ENCODE measurements at places on chromosomes 2 and 18. TPM values are rescaled to one million over a fixed set of nuclear protein-coding genes. Genes with fewer than 3 reads are reported as not detected.

GRCh38 chr18:9708434-9709303 is 568 bp downstream of the RAB31 start:
- H3K36me3 ChIP-seq = no peaks in the 10 kb centered on the region
- no peaks in the 10 kb centered on the region for H3K4me1 ChIP-seq
- peak; percentile 69 for DNase-seq
- H3K4me3 ChIP-seq = peak overlapping the region; percentile 91

- no peaks in the 10 kb centered on the region for H3K27me3 ChIP-seq
- peak overlapping the region; percentile 83 for H3K27ac ChIP-seq
- no peak overlapping the region for H3K4me3 ChIP-seq
- H3K4me1 ChIP-seq = peaks cover 38% of the 10 kb centered on the region
These were observed 157.4 kb downstream of the TANC1 start for GRCh38 chr2:159125858-159126257.

DNA sequence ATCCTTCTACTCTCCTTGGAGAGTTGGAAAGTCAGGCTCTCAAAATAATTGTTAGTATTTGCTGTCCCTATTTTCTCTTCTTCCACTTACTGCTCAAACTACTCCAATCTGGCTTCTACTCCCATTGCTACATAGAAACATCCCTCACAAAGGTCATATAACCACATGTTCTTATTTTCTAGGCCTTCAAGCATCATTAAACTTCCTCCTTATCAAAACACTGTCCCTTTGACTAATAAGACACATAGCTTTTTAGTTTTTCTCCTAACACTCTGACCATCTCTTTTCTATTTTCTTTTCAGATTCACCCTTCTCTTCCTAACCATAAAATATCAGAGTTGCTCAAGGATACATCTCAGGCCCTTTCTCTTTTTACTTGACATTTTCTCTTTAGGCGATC is 148.3 kb downstream of the MBD2 start:
- H3K36me3 ChIP-seq = no peaks in the 10 kb centered on the region
- no peak overlapping the region for H3K27ac ChIP-seq
- H3K4me1 ChIP-seq = no peaks in the 10 kb centered on the region
- no peak for DNase-seq
- no peaks in the 10 kb centered on the region for H3K27me3 ChIP-seq

DNA sequence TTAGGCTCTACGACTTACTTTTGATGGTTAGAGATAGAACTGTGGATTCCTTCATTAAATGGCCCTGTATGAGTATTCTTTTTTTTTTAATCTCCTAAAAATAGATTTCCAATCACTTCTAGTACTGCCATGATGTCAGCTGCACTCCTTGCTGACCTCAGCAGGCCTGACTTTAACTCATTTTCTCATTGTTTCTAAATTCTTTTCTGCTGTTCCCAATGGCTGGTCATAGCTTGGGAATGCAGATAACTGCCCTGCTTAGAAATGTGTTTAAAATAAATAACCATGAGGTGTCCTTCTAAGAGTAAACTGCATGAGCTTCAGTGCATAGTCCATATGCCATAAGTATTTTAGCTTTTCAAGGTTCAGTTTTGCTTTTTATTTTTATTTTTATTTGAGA is 15.7 kb downstream of the CCDC85A start:
- DNase-seq = no peak
- no peaks in the 10 kb centered on the region for H3K36me3 ChIP-seq
- no peak overlapping the region for H3K27ac ChIP-seq
- no peaks in the 10 kb centered on the region for H3K4me1 ChIP-seq

- H3K4me1 ChIP-seq = no peaks in the 10 kb centered on the region
- DNase-seq = no peak
- no peaks in the 10 kb centered on the region for H3K36me3 ChIP-seq
- H3K27ac ChIP-seq = no peak overlapping the region
- H3K4me3 ChIP-seq = no peak overlapping the region
- H3K27me3 ChIP-seq = no peaks in the 10 kb centered on the region
These were observed 8.4 kb downstream of the DHRS9 start for GRCh38 chr2:169077674-169078240.

The SOWAHC gene
- total RNA-seq = 29.3 TPM

The ARHGEF4 gene
- total RNA-seq = 22.7 TPM

The SDC1 gene
- 1.5 TPM for total RNA-seq

Measured in sigmoid colon (tissue), 7 donors.